ENCODE measurements at places on chromosomes 7 and 10.
A peak's percentile ranks its signal among the peaks of the same experiment; 100 is the strongest.

GRCh38 chr10:33306126-33306525, 28.3 kb downstream of the NRP1 start:
- DNase-seq, result no peak

- DNase-seq, result peak; percentile 26
These were observed 157.4 kb downstream of the ST7 start for GRCh38 chr7:117110480-117111315.

DNA sequence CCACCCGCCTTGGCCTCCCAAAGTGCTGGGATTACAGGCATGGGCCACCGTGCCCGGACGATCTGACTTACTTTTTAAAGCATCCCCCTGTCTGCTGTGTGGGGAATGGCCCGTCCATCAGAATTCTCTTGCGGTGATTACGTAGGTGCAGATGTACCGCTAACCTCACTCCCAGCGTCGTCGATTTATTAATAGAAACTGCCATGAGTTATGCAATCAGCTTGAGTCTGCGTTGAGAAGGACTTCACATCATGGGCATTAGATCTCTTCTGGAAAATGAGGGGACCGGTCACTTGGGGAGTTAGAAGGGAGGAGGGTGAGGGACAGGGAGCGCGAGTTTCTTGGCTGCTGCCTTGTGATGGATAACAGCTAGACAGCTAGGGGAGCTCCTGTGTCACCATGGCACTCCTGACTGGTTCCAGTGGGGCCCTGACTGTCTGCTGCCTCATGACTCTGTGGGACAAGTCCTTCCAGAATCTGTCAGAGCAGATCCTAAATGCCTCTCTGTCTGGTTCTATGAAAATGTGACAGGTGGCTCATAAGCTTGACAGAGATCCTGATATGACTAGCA, 35.2 kb downstream of the POR start:
- DNase-seq, result no peak

- DNase-seq, result no peak
These were observed 3.2 kb downstream of the UBE2H start for GRCh38 chr7:129949292-129950133.

DNA sequence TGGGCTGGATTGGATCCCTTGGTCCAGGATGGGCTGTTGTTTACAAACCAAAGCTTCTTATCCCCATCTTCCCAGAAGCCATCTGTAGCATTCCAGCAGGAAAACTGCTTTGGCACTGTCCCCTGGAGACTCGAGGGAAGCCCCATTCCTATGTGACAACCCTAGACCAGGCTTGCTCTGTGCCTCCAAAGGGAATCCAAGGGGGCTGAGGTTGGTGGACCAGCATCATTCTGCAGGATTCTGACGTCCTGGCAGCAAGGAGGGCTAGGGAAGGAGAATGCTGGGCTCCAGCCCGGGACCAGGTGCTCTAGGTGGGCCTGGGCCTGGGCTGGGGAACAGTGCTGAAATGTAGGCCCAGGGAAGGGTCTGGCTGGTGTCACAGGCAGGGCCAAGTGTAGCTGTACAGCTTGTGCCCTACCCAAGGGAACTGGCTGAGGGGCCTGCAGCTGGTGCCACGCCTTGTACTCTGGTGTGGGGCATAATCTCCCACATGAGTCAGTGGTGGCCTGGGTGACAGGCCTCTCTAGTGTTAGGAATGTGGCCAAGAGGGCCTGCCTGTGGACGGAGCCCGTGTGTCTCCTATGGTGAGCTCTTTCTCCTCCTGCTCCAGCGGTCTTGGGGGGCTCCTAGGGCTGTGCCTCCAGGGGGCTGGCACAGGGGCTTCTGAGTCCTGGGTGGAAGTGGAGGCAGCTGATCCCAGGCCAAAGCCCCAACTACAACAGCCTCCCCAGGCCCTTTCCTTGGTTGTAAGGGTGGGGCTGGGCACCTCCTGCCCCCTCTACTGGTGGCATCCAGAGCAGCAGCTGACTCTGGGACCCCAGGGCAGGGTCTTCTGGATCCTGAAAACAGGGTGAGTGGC, 25.2 kb downstream of the TRIM8 start:
- peak; percentile 74 for DNase-seq

- DNase-seq, result peak; percentile 92
These were observed 492 bp upstream of the VCL start for GRCh38 chr10:73997461-73997786.

GRCh38 chr10:103491729-103492364, 1.7 kb upstream of the NEURL1 start:
- no peak for DNase-seq

DNA sequence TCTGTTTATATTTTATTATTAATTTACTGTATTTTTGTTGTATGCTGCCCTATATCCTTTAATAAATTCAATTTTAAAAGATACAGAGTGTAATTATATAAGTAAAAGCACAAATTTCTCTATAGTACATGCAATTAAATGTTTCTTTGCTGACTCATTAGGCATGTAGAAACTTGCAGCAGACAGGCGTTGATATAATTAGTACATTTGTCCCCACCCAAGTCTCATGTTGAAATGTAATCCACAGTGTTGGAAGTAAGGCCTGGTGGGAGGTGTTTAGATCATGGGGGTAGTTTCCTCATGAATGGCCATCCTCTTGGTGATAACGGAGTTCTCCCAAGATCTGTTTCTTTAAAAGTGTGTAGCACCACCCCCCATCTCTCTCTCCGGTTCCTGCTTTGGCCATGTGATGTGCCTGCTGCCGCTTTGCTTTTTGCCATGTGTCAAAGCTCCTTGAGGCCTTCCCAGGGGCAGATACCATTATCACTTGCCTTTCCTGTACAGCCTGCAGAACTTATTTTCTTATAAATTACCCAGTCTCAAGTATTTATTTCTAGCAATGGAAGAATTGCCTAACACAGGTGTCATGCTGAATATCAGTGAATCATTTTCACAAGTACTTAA, 63.7 kb downstream of the TSPAN12 start:
- no peak for DNase-seq

DNA sequence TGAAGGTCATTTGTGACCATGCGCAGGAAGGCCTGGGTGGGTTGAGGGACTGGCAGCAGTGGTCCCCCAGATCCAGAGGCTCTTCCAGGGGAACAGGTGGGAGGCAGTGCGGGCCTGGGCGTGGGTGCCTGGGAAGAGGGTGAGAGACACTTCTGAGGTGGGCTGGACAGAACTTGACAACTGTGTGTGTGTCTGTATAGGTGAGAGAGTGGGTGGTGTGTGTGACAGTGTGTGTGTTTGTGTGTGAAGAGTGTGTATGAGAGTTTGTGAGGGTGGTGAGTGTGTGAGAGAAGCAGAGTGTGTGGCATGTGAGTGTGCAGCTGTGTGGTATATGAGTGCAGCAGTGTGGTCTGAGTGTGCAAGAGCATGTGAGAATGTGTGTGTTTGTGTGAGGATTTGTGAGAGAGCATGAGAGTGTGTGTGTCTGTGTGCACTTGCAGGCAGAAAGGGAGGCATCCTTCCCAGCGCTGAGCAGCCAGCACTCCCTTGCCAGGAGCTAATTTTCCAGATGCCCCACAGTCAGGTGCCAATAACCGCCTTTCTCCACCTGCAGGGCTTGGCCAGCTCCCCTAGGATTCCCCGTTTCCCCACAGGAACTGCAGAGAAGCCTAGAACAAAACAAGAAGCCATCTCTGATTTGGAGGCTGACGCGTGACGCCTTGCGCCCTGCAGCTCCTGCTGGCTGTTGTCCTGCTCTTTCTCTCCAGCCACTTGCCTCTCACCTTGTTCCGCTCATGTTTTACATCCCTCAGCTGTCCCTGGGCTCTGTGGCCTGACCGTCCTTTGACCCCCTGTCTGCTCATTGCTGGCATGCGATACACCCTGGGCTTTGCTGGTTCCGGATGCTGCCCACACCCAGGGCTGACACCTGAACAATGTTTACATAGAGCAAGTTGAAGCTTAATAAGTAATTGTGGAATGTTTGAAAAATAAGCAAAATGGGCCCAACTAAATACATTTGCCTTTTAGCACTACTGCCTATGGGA, 88.0 kb downstream of the TMEM178B start:
- DNase-seq, result no peak

DNA sequence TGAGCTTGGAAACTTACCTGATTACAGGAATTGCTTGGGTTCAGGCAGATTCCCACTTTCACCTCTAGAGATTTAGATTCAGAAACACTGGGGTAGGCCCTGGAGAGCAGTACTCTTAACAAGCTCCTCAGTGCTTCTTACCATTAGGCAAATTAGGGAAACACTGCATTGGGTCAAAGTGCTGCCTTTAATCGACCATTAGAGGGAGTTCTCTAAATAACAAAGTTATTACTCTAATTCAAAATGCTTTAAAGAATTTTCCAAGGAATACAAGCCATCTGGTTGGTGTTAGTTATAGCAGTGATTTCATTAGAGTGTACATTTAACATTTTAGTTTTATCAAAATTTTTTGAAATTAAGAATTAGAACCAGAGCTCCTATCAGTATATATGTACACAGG, 324.5 kb downstream of the GFRA1 start:
- DNase-seq, result peak; percentile 20

DNA sequence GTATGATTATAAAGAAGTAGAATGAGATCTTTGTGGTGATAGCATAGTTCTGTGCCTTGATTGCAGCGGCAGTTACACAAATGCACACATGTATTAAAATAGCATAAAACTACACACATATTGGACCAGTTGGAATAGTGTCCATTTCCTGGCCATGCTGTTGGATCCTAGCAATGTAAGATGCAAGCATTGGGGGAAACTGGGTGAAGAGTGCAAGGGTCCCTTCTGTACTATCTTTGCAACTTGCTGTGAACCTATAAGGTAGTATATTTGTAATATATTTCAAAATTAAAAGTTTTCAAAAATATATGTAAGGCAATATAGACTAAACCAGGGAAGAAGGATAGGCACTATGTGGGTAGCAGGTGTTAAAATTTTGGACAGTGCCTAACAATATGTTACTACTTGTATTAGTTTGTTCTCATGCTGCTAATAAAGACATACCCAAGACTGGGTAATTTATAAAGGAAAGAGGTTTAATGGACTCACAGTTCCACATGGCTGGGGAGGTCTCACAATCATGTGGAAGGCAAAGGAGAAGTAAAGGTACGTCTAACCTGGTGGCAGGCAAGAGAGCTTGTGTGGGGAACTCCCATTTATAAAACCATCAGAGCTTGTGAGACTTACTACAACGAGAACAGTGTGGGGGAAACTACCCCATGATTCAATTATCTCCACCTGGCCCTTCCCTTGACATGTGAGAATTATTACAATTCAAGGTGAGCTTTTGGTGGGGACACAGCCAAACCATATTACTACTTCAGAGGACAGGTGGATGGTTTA, 71.4 kb downstream of the RGS10 start:
- DNase-seq, result no peak

GRCh38 chr10:90986870-90987269, 66.0 kb upstream of the ANKRD1 start:
- DNase-seq, result no peak

DNA sequence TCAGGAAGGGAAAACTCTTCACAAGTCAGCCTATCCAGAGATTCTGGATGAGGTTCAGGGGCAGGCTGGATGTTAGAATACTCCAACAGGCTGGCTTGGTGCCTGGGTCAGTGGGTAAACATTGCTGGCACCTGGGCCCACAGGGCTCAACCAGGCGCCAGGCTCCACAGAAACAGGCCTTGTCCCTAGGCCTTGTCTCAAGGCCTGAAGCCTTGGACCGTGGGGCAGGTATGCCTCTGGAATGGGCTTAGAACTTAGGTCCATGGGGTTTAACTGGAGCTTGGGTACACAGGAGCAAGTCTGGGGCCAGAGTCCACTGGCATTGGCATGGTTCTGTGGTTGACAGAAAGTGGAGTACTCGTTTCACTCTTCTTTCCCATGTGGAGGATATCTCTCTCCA, 263.0 kb upstream of the ETV1 start:
- DNase-seq, result no peak

DNA sequence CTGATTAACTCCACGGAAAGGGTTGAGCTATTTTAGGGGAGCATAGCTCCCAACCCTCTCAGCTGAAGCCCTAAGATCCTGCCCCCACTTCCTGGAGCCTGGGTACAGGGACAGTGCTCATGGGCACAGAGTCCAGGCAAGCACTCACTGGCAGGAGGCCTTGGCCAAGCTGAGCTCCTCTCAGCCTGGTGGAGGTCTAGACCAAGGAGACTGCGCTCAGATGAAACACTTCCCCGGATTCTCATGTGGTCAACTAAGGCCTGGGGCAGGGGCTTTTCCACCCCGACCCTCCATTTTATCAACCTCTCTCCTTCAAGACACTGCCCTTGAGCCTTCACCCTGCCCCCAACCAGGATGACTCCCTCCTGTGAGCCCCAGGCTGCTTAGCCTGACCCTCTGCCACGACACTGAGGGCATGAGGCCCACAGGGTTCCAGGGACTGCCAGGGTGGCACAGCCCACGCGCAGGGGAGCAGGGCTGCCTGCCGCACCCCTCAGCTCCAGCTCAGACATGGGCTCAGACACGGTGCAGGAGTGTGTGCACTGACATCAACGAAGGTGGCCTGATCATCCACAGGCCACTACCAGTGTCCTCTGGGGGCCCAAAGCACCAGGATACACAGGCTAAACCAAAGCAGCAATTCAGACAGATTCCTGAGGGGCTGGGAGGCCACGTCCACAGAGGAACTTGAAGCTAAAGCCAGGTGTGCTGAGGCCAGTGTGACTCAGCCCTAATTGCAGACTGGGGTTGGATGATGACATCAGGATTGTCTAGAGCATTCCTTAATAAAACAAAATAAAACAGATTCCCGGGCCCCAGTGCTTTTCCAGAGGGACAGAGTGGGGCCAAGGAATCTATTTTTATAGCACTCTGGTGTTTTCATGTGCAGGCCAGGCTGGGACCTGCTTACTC, 18.8 kb downstream of the CHAT start:
- no peak for DNase-seq

GRCh38 chr7:50119815-50120637, 27.0 kb upstream of the ZPBP start:
- DNase-seq, result peak; percentile 62

DNA sequence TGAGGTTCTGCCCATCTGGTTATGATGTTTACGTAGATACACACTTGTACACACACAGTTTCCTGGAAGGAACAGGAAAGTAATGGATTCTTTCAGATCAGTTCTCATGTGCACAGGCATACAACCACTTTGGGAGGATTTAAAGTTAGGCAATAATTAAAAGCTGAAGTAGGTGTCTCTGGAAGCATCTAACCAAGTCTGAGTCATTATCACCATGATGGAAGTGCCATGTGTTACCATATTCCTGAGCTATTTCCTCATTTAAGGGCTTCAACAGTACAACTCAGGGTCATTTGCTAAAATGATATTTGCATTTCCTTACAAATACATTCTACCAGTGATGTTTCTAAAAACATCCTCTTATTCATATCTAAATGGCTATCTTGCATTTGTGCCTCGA, 41.4 kb upstream of the BET1 start:
- no peak for DNase-seq

- DNase-seq, result no peak
These were observed 594.8 kb upstream of the SEMA3D start for GRCh38 chr7:85781606-85782005.
